H54 (cell line): ENCODE measurements at places on chromosomes 12 and 14.

GRCh38 chr14:88164906-88165534 is 158.0 kb downstream of the KCNK10 start:
- DNase-seq = no peak

DNA sequence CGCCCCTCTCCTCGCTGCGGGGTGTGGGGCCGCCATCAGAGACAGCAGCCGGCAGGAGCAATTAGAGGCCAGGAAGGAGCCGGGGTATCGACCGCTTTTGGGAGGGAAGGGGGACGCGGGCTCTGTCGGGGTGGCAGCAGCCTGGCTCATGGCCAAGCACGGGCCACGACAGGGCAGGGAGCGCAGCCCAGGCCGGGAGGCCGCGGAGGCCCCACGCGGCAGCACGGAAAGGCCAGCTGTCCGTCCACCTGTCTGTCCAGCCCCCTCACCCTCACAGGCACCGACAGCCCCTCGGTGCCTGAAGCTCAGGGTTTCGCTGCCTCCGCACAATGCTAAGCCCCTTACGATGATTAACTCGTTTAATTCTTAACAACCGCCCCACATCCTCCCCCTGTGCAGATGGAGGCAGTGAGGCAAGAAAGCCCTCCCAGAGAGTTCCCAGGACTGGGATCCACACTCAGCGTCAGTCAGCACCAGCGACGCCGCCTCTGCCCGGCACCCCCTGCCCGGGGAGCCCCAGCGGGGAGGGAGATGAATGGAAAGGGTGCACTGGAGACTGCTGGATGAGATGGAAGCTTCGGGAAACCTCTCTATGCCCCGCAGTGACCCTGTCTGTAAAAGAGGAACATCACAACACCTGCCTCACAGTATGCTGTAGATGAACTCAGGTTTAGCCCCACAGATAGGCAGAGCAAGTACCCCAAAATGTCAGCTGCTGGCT is 23.7 kb downstream of the NCOR2 start:
- DNase-seq = no peak

DNA sequence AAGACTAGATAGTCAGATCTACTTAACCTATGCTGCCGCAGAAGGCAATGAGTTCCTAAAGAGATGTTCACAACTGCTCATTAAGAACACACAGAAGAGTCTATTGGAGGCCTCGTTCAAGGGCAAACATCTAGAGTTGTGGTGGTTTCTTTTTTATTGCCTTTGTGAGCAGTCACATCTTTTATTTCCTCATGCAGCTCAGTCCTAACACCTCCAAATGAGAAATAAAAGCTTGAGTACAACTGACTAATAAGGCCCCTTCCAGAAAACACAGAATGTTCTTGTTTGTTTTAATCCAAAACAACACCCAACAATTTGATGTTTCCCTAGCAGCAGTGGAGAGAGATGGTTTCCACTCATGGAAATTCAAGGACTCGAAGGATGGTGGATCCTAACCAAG is 123.5 kb upstream of the NOS1 start:
- DNase-seq = no peak

- no peak for DNase-seq
Observed at GRCh38 chr12:42422785-42423184, 96.8 kb downstream of the PPHLN1 start.

GRCh38 chr12:25615119-25615518 is 62.0 kb upstream of the LMNTD1 start:
- peak; percentile 15 for DNase-seq

DNA sequence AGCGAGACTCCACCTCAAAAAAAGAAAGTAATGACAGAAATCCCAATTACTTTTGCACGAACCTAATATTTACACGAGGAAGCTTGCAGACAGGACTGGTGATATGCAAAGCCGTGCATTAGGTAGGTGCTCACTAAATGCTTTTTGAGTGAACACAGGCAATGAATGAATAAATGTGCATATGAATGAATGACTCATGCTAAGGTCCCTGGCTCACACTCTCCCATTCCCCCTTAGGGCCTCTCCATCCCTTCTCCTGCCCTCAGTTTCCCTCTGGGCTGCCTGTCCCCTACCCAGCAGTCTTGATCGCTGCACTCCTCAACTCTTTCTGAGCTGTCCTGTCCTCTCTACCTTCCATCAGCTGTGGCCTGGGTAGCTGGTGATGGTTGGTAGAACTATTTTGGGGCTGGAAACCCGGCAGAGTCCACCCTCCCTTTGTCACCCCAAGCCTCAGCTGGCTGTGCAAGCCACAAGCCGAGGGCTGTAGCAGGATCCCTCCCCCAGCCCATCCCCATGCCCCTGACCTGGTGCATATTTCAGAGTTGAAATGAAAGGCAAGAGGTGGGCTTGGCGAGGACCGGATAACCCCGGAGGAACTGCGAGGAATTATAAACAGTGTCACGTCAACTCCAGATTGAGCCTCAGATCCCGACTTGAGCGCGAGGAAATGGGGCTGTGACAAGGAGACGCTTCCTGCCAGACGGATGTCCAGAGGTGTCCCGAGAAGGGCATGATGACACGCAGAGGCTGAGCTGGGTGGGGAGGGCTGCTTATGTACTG is 191.7 kb upstream of the GSC start:
- DNase-seq = no peak

GRCh38 chr14:100052819-100053218 is 12.4 kb upstream of the EVL start:
- DNase-seq = no peak

GRCh38 chr12:1384910-1385309 is 209.5 kb downstream of the FBXL14 start:
- DNase-seq = no peak

DNA sequence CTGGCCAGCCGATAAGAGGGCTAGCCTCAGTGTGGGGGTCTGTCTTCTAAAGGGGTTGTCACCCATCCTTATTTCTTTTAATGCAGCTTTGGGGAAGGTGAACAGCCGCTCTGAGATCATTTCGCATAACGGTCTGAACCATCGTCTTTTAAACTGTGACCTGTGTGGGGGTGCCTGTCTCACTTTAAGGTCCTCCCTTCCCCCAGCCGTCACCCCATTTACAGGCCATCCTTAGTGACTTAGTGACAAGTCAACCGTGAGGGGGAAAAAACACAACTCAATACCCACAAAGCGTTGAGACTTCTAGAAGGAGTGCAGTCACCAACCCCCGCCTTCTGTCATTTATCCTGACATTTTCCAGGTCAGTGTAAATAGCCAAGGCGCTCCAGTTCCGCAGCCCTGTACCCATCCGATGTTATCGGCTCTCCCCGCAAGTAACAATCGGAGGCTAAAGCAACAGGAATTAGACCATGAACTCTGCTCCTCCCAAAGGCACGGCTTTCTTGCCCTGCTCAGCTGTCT is 505 bp upstream of the DENND5B start:
- DNase-seq = no peak

- DNase-seq = peak; percentile 23
Observed at GRCh38 chr12:46523446-46523845, 150.9 kb upstream of the SLC38A2 start.

DNA sequence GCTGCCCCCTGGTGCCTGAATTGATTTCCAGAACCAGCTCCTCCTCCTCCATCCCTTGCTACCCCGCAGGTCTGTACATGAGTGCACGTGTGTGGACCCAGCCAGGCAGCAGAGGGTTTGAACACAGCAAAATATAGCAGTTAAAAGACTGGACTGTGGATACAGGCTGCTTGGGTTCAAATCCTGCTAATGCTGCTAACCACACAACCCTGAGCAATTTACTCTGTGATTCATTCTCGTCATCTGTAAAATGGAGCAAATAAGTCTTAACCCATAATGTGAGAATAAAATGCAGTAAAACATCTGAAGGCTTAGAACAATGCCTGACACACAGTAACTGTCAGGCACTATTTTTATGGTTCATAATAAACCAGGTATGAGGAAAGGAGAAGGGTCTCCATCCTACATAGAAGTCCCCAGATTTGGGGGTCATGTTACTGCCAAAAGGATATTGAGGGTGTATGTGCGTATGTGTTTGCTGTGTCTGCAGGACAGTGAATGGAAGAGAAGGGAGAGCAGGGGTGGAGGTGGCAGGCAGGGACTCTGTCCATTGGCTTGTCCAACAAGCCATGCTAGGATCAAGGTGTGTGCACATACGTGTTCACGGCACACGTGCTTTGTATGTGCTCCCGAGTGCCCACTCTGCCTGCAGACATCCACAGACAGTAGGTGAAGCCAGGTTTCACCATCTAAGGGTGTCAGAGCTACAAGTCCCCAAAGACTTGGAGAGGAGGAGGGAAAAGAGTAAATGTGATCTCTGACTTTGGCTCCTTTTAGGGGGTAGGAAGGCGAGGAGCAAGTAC is 1.5 kb upstream of the STAT6 start:
- DNase-seq = peak; percentile 67

GRCh38 chr12:69720750-69721149 is 17.9 kb upstream of the RAB3IP start:
- DNase-seq = no peak

DNA sequence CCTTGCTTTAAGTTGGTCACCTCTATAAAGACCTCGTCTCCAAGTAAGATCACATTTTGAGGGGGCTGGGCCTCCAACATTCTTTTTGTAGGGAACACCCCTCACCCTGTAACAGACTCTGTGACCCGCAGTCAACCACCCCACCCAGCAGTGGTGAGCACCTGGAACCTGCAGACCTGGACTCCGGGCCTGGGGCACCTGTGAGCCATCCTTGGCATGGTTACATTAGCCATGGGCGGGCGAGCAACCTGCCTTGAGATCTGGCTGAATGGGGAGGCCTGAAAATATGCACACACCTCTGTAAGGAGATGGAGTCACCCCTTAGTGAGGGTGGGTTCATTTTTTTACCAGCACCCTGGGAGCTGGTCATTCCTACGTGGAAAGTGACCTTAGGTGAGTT is 95.3 kb downstream of the RIMBP2 start:
- DNase-seq = no peak

- no peak for DNase-seq
Observed at GRCh38 chr14:21106498-21107282, 5.8 kb downstream of the TMEM253 start.

DNA sequence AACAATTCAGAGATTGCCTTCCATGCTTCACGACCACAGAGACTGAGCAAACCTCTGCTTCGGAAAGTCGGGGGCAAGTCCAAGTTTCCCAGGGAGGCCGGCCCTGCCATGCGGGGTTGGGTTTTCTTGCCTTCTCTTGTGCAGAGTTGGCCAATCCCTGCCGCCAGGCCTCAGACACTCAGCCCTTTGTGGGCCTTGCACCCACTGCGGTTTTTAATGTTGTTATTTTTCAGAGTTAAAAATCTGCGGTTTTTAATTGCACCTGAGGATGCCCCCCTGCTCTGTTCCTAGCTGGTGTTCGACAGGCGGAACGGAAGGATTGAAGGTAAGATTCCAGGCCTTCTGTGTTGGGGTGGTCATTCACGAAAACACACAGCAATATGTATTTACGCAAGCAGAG is 108.7 kb downstream of the CALM1 start:
- no peak for DNase-seq

- no peak for DNase-seq
Observed at GRCh38 chr12:3604748-3605586, 114.0 kb downstream of the PRMT8 start.

- DNase-seq = no peak
Observed at GRCh38 chr12:73892201-73892600, 645.4 kb upstream of the ATXN7L3B start.

DNA sequence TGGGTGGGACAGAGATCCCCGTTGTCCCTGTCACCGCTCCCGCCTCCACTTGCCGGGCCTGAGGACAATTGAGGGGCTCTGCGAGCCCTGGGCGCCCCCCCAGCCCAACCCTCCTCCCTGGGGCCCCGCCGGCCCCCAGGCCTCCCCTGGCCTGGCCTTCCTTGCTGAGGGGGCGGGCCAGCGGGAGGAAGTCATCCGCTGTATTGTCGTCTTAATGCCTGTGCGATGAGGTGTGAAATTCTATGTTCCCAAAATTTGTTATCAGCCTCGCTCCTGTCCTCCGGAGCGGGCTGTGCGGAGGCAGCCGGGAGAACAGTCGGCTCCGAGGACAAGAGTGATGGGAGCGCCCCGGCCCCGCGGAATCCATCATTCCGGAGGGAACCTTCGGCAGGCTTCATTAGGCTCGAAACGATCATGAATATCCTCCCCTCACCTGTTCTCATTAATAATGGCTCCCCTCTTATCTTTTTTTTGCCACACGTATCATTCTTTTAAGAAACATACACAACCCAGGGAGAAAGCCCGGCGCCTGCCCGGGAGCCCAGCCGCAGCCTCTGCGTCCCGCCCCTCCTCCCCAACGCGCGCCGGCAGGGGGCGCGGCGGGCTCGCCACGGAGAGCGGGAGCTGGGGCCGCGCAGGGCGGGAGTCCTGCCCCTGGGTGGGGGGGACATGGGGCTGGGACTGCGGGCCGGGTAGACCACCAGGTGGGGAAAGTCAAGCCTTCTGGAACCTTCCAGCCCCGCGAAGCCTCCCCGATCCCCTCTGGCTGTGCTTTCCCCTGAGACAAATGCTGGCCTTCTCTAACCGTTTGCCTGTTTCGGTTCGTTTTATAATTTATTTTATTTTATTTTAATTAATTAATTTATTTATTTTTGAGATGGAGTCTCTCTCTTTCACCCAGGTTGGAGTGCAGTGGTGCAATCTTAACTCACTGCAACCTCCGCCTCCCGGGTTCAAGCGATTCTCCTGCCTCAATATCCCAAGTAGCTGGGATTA is 17.1 kb upstream of the DLK1 start:
- no peak for DNase-seq

- no peak for DNase-seq
Observed at GRCh38 chr12:1213205-1213604, 222.2 kb downstream of the ERC1 start.
